Right ventricle myocardium superior (tissue), 1 donor: ENCODE measurements at places on chromosomes 1 and 21. TPM values are rescaled to one million over a fixed set of nuclear protein-coding genes. Genes with fewer than 3 reads are reported as not detected.

Gene ECM1
- 16.7 TPM for total RNA-seq

DNA sequence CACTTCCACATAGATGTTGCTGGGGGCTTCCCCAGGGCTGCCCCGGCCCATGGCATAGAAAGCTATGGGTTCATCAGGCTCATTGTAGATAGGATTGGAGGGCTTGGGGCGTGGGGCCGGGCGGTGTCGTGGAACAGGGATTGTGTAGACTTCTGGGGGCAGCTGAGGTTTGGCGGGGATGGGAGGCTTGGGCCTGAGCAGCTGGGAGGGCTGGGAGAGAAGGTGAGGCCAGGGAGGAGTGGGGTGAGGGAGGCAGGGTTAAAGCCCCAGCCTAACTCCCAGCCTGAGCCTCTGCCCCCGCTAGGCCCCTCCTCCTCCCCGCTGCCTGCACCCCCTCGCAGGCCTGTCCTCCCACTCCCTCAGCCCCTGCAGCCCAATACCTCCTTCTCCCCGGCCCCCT, 7.4 kb downstream of the SH2D2A start:
- no peak for DNase-seq

DNA sequence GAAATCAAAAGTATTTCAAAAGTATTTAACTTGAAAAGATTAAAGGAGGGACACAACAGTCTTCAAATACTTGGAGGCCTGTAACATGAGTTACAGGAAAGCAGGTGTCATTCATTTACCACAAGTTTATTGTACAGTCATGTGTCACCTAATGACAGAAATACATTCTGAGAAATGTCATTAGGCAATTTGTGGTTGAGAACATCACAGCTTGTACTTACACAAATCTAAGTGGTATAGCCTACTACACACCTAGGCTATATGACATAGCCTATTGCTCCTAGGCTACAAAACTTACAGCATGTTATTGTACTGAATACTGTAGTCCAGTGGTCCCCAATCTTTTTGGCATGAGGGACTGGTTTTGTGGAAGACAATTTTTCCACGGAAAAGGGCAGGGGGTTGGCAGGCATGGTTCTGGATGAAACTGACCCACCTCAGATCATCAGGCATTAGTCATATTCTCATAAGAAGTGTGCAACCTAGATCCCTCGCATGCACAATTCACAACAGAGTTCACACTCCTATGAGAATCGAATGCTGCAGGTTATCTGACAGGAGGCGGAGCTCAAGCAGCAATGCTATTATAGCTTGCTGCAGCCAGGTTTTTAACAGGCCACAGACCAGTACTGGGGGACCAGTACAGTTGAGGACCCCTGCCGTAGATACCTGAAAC, 25.0 kb upstream of the PHTF1 start:
- no peak for DNase-seq

Gene OR2G6
- not detected for total RNA-seq

DNA sequence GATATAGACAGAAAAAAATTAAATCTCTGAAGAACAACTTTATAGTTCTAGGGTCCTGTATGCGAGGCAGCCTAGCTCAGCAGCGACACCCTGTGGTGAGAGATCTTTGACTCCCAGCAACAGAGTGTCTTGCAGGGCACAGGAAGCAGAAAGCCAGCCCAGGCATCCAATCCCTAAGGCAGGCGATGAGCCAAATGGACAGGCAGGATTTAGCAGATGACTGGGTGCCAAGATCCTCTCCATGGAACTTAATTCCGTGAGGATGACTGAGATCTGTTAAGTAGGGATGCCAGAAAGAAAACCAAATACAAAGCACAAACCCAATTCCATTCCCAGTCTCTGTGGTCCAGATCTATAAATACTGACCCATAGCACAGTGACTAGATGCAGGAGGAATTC, 38.8 kb downstream of the HLCS start:
- peak; percentile 82 for DNase-seq

Gene FOXD2
- not detected for total RNA-seq

Gene SPRR2F
- not detected for total RNA-seq

Gene CDC42BPA
- 40.5 TPM for total RNA-seq

Gene REG4
- not detected for total RNA-seq

DNA sequence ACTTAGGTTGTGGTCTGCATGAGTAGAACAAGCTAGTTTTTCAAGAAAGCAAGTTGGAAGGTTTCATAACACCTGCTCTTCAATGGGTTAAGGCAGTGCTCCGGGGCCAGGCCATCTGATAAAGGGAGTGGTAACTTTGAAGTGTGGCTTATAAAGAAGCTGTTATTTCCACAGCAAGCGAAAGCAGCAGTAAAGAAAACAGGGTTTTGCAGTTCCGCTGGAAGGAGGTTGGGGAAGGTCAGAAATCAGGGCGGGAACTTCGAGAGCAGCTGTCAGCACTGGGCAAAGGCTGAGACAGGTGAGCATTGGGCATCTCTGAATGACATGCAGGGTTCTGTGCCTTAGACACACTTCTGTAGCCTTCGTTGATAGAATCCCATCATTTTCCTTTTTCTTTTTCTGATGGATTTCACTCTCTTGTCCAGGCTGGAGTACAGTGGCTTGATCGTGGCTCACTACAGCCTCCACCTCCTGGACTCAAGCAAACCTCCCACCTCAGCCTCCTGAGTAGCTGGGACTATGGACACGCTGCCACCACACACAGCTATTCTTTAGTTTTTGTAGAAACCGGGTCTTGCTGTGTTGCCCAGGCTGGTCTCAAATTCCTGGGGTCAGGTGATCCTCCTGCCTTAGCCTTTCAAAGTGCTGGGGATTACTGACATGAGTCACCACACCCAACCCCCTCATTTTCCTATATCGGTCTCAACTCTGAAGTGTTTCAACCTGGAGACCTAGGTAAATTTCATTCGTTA, 20.5 kb downstream of the TMEM51 start:
- DNase-seq, result no peak

Gene HJV
- total RNA-seq, result 88.1 TPM

- no peak for DNase-seq
Observed at GRCh38 chr1:72837781-72838180, 555.4 kb upstream of the NEGR1 start.

DNA sequence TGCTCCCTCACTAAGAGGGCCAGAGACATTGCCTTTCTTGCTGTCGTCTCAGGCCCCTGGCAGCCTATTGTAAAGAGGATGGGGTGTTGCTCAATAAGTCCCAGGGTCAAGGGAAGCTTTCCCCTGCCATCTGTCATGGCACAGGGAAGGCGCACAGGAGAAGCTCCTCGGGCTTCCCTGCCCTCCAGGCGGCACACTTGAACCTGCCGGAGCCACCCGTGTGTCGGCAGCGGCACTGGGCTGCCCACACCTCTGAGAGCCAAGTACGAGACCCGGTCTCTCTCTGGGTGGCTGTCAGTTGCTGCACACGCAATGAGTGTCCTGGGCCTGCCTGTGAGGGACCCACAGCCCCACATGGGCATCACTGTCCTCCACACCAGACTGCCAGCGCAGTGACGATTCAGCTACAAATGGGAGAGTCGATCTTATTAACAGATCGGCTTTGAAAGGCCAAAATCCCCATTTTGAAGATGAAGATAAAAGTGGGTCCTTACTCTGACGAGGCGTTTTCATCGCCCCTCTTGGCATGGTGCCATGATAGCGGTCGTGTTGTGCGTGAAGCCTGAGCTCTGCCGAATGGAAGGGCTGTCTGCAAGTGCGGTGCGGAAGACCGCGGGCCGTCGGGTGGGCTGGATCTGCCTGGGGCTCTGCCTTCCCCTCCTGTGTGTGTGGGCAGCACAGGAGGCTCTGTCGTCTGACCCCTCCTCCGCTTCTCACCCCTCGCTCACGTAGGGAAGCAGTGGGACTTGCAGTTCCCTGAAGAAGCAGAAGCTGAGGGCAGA, 29.2 kb upstream of the PDXK start:
- DNase-seq, result no peak

DNA sequence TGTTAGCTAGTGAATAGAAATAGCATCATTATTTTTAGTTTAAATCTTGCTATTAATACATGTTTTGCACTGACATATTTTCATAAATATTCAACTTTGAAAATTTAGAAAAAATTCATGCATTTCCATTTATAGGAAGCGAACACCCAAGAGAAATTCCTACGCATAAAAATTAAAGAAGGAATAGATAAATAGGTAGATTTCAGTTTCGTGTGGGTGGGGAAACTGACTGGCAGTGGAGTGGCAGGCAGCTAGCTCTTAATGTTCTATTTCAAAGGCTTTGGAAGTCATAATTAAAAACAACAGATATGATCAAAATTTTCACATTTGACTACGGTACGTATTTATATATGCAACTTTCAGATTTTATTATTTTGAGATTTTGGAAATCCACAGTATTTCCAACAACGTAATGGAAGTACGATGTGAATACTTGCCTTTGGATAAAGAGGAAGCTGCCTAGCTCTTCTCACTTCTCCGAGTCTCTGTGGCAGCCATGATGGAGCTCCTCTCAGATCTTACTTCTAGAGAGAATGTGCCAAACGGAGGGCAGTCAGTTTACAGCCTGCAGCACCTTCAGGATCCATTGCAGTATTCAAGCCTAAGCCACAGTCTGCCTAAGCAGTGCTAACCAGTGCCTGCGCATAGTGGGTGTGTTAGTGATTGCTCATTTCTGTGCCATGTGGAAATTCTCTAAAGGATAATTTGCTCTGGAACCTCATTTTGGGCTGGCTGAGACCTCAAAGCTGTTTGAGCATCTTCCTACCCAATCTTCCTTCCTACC, 62.9 kb upstream of the RGS4 start:
- no peak for DNase-seq

GRCh38 chr1:31507676-31508530, 68.4 kb upstream of the TINAGL1 start:
- no peak for DNase-seq

Gene FCGR3B
- total RNA-seq, result 1.8 TPM

GRCh38 chr1:109578947-109579443, 30.6 kb downstream of the GNAI3 start:
- DNase-seq, result no peak

Gene OR6N1
- total RNA-seq, result not detected

Gene PTPRC
- total RNA-seq, result 7.2 TPM

GRCh38 chr1:224170748-224171478, 12.1 kb upstream of the DEGS1 start:
- DNase-seq, result no peak

Gene OR2L8
- total RNA-seq, result not detected

DNA sequence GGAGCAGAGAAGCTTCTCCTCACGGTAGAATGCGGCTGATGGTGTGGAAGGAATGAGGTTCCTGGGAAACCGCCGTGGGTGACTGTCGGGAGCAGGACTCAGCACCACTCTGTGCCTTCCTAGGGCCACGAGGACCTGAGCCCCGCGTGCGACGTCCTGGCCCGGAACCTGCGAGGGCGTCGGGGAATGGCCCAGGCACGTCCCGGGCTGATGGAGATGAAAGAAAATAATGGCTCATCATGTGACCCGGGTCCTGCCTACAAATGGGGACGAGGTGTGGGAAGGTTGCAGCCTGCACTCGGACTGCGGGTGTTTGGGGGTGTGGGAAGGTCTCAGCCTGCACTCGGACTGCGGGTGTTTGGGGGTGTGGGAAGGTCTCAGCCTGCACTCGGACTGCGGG, 25.1 kb upstream of the TTLL10 start:
- no peak for DNase-seq

- DNase-seq, result peak; percentile 89
Observed at GRCh38 chr1:155176544-155177071, 3.0 kb downstream of the TRIM46 start.

GRCh38 chr1:115677565-115677964, 35.8 kb downstream of the VANGL1 start:
- DNase-seq, result no peak

GRCh38 chr1:151807766-151808165, 2.5 kb upstream of the LINGO4 start:
- DNase-seq, result no peak

DNA sequence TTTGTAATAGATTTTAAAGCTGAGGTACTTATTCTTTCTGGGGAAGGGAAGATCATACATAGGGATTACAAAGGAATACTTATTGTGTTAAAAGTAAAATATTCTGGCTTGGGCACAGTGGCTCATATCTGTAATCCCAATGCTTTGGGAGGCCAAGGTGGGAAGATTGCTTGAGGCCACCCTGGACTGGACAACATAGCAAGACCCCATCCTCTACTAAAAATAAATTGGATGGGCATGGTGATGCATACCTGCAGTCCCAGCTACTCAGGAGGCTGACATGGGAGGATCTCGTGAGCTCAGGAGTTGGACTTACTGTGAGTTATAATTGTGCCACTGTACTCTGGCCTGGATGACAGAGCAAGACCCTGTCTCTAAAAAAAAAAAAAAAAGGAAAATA, 27.6 kb downstream of the GABPB2 start:
- DNase-seq, result no peak

DNA sequence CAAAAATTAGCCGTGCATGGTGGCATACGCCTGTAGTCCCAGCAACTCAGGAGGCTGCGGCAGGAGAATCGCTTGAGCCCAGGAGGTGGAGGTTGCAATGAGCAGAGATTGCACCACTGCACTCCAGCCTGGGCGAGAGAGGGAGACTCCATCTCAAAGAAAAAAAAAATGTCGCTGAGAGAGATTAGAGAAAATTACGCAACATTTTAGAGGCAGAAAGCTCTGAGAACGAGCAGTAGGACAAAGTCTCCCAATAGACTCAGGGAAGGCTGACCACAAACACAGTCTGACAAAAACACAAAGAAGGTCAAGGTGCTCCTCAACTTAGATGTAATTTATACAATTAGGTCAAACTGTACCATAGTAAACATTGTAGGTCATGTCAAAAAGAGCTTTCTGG, 367.6 kb upstream of the ZRANB2 start:
- no peak for DNase-seq

DNA sequence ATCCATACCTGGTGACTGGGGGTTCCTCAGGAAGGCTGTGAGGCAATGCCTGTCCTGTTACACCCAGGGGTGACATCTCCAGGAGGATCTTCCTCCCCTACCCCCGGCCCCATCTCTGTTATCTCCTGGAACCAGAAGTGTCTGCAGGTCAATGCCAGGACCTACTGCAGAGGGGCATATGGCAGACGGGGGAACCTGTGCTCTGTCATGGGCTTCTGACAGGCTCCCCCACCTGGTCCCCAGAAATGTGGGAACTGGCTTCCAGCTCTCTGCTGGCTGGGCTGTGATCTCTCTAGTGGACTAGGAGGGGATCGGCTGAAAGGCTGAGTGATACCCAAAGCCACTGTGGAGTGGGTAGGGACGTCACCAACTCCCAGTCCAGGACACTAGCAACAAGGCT, 21.0 kb downstream of the KCND3 start:
- DNase-seq, result no peak

Gene CYP2J2
- total RNA-seq, result 50.6 TPM

Gene SLAMF8
- total RNA-seq, result 1.00 TPM

- peak; percentile 3 for DNase-seq
Observed at GRCh38 chr1:227918736-227919135, 29.0 kb downstream of the WNT9A start.
